PC-3 (cell line): ENCODE measurements at places on chromosomes 7 and 10. TPM values are rescaled to one million over a fixed set of nuclear protein-coding genes. Genes with fewer than 3 reads are reported as not detected.

Gene IL2RA
- not detected in 2 replicates for total RNA-seq

Gene RBM28
- 45.3 and 59.4 TPM in 2 replicates for total RNA-seq

Gene ADCY1
- 3.1 and 3.4 TPM in 2 replicates for total RNA-seq

Gene PON1
- total RNA-seq: not detected in 2 replicates

Gene CALML3
- total RNA-seq: not detected in 2 replicates

Gene OPN1SW
- total RNA-seq: not detected in 2 replicates

Gene FOXP2
- not detected in 2 replicates for total RNA-seq

Gene GOLGA7B
- total RNA-seq: 0.26 and 0.29 TPM in 2 replicates

Gene WDR86
- total RNA-seq: not detected in 2 replicates

Gene GIMAP7
- not detected in 2 replicates for total RNA-seq

Gene ARMC3
- total RNA-seq: 0.18 and 0.40 TPM in 2 replicates

Gene ANKRD1
- 2.8 and 3.5 TPM in 2 replicates for total RNA-seq

Gene LIMK1
- 40.3 and 54.3 TPM in 2 replicates for total RNA-seq

Gene LAMB4
- 0.04 TPM in 1 of 2 replicates, not detected in the other for total RNA-seq

Gene SLC26A5
- 0.29 and 0.86 TPM in 2 replicates for total RNA-seq

Gene SAP25
- total RNA-seq: 0.22 and 0.52 TPM in 2 replicates

Gene ADAP1
- total RNA-seq: 31.2 and 36.4 TPM in 2 replicates

Gene KCND2
- 0.17 and 0.33 TPM in 2 replicates for total RNA-seq

Gene CALN1
- total RNA-seq: not detected in 2 replicates

Gene SHH
- 0.11 and 0.12 TPM in 2 replicates for total RNA-seq

Gene RASSF4
- total RNA-seq: 7.7 and 8.7 TPM in 2 replicates

Gene CALHM3
- total RNA-seq: 2.3 and 4.1 TPM in 2 replicates

Gene SH2B2
- 8.8 and 10.7 TPM in 2 replicates for total RNA-seq

Gene PON3
- not detected in 2 replicates for total RNA-seq

Gene TRAPPC14
- 19.2 and 20.3 TPM in 2 replicates for total RNA-seq

Gene PITX3
- not detected in 2 replicates for total RNA-seq

Gene NEBL
- 14.7 and 18.8 TPM in 2 replicates for total RNA-seq

Gene TAS2R3
- 0.40 TPM in 1 of 2 replicates, not detected in the other for total RNA-seq

Gene TMEM236
- total RNA-seq: 0.04 TPM in 1 of 2 replicates, not detected in the other
